ENCODE measurements at places on chromosomes 5 and 9.
A peak's percentile ranks its signal among the peaks of the same experiment; 100 is the strongest.

- DNase-seq = no peak
These were observed 15.1 kb downstream of the PSAT1 start for GRCh38 chr9:78311886-78312524.

- no peak for DNase-seq
These were observed 1.7 kb downstream of the DNAJC25 start for GRCh38 chr9:111632695-111633388.

GRCh38 chr5:178080618-178081410 lies 32.5 kb upstream of the N4BP3 start:
- no peak for DNase-seq

GRCh38 chr5:60010853-60011252 lies 117.3 kb upstream of the PDE4D start:
- DNase-seq = no peak

DNA sequence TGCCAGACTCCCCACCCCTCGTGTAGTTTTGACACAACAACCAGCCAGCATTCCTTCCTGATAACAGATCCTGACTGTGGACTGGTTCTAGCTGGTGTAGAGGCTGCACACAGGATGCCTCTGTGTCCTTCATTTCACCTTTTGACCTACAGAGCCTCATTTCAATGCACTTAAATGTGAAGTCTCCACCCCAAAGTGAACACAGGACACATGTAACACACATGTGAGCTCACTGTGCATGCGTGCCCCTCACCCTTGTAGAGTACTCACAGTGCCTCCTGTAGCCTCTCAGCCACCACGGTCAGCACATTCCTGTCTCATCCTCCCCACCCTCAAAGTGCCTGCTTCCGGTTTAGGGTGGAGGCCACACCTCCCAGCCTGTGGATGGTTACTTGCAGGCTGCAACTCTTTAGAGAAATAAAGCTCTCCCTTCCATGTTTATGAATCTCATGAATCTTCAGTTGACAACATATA lies 11.6 kb upstream of the NKD2 start:
- DNase-seq = no peak

GRCh38 chr5:179980767-179981166 lies 73.1 kb upstream of the TBC1D9B start:
- DNase-seq = no peak

DNA sequence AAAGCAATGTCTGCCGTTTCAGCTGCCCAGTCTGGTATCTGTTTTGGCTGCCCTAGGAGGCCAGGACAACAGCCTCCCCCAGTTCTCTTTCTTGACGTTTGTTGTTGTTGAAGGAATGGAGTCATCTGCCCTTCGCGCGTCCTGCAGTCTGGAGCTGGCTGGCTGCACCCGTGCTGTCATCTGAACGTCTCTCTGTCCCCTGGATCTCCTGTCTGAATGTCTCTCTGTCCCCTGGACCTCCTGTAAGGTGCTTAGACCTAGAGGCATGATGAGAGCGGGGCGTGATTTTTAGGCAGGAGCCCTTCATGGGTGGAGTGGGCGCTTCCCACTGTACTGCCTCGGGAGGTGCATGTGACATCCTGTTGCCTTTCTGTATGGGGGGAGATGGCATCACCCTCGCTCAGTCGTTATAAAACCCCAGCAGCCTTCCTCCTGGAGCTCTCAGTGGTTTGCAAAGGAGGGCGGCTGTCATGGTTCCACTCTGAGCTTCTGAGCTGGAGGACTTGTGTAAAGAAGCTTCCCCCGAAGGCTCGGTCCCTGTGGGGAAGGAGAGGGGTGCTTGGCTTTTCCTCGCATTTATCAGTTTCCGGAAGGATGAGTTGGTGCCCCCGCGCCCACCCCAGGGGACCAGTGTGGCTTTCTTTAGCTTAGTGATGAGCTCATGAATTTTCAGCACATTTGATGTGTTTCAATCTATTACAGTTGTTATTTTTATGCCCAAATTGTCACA lies 49.8 kb upstream of the OLFM1 start:
- no peak for DNase-seq

GRCh38 chr5:81751836-81752643 lies 1.1 kb upstream of the SSBP2 start:
- DNase-seq = no peak

DNA sequence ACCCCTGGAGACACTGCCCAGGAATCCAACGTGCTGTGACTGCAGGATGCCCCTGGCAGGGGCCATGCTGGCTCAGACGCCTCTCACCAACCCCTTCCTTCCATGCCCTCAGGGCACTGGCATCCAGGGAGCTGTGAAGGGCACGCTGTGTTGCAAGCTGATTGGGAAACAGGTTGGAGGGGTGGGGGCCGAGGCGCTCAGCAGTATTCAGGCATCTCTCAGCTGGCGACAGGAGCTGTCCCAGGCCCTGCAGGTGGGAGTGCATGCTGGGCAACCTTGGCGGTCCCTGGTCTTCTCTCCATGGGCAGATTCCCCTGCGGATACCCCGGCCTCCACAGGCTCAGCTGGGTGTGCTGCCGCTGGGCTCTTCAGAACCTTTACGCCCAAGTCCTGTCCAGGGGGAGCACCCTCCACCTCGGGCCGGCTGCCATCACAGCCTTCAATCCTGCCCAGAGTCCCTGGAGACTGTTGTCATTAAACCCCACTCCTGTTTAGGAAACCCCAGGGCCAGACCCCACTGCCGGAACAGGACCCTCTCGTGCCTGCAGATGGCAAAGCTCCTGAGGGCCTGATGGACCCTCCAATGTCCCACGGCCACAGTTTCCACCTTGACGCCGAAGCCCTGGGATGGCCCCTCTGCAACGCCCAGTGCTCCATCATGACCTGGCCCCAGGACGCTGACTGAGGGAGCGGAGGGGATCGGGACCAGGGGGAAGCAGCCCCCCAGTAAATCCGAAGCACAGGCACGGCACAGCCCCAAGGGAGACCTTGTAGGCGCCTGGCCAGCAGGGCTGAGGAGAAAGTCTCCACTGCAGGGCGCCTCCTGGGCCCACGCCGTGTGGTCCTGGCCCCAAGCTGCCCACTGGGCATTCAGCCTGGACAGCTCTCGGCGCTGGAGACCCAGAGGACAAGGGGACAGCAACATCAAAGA lies 9.3 kb downstream of the TPPP start:
- no peak for DNase-seq

- no peak for DNase-seq
These were observed 130.1 kb upstream of the FST start for GRCh38 chr5:53350368-53350767.

DNA sequence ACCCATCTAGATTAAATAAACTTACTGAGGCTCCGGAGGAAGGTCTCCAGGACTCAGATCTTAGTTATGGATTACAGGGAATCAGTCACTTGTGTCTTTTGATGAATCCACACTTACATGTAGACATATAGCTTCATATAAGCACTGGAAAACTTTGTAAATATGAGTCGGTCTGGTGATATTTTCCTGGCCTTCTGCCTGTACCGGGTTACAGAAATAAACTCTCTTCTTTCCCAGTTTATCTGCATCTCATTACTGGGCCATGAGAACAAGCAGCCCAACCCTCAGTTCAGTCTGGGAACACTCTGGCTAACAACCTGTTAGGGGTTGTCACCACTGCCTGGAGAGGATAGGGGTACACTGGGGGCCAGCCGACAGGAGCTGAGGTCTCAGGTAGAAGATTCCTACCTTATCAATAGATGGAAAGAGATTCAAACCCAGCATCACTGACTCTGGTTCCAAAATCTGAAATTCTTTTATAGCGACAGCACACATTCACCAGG lies 59.1 kb downstream of the THBS4 start:
- no peak for DNase-seq

- no peak for DNase-seq
These were observed 169.4 kb upstream of the GLRA1 start for GRCh38 chr5:152094060-152094459.

GRCh38 chr9:20219437-20219836 lies 402.9 kb downstream of the MLLT3 start:
- no peak for DNase-seq

- peak; percentile 77 for DNase-seq
These were observed 64.3 kb downstream of the CSNK1A1 start for GRCh38 chr5:149486726-149487635.

- DNase-seq = no peak
These were observed 9.4 kb downstream of the SURF4 start for GRCh38 chr9:133366435-133366834.

DNA sequence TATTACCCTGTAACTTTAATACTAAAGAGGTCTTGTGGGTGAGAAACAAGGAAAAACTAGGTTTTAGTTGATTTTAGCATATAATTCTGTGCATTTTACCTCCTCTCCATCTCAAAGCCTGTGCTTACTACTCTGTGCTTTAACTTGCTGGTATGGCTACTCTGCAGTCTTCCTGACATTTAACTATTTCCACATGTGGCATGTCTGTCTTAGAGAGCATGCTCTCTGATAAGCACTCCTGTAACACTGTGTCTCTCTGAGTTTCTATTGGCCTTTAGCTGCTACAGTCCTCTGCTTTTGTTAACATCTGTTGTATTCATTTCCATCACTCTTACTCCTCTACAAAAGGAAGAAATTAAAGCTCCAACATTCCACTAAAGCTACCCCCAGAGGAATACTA lies 418.3 kb downstream of the RAB3C start:
- no peak for DNase-seq

DNA sequence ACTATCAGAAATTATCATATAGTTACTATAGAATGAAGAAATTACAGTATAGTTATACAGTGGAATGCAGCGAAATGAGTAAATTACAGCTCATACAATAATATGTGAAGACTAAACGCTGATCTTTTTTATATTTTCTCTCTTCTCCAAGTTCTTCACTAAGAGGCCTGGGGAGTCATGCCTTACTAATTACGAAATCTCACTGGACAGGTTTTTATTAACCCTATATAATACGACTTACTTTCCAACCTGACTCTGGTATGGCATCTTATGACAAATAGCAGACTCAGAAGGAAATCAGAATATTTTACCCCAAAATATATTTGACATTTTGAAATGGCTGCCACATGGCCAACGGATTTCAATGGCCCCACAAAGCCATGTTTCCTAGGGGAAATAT lies 9.1 kb downstream of the CARNMT1 start:
- no peak for DNase-seq

GRCh38 chr9:134912126-134912840 lies 5.4 kb downstream of the FCN1 start:
- DNase-seq = no peak

GRCh38 chr5:137281201-137281600 lies 217.9 kb downstream of the SPOCK1 start:
- DNase-seq = no peak

DNA sequence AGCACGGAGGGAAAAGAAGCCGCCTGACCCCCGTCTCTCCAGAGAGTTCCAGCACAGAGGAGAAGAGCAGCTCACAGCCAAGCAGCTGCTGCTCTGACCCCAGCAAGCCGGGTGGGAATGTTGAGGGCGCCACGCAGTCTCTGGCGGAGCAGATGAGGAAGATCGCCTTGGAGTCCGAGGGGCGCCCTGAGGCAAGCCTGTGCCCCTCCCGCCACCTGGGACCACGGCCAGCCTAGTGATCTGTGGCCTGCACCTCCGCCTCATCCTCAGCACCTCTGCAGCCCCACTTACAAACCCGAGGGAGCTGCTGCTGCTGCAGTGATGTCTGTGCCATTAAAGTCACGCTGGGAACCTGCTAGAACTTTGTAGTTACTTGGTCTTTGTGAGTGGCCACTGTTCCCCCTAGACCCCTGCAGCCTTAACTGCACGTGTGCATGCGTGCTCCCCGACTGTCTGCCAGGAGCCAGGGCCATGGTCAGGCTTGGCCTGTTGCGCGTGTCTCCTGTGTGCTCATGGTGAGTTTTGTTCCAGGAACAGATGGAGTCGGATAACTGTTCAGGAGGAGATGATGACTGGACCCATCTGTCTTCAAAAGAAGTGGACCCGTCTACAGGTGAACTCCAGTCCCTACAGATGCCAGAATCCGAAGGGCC lies 12.5 kb downstream of the SQSTM1 start:
- DNase-seq = no peak

DNA sequence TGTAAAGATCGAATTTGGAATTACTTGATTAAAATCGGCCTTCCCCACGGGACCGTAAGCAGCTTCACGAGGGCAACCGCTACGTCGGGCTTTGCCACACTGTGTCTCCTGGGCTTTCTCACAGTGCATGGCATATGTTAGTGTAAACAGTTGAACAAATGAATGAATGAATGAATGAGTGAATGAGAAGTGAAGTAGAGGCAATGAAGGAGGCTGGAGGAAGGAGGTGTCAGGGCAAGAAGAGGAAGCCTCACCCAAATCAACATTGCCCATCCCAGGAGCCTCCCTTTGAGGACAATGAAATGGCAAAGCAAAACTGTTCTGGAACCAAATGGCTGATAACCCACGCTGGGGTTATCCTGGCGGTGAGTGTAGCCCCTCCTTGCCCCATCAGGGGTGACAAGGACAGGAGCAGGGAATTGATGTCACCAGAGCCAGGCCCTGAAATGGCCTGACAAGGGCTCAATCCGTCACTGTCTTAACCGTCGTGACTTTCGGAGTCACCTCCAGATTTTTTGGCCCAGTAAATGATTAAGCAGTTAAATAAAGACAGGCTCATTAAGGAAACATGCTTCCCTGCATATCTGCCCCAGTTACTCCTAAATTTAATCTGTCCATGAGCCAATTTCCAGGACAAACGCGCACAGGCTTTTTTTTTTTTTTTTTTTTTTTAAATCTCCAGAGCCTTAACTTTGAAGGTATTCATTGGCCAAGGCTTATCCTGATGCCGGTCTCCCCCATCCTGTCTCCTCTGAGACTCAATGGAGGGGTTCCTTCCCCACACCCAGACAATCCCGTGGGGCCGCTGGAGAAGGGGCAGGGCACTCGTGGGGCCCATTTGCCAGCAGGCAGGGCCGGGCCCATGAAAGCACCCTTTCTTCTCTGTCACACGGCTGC lies 88.4 kb upstream of the BOD1 start:
- DNase-seq = no peak

DNA sequence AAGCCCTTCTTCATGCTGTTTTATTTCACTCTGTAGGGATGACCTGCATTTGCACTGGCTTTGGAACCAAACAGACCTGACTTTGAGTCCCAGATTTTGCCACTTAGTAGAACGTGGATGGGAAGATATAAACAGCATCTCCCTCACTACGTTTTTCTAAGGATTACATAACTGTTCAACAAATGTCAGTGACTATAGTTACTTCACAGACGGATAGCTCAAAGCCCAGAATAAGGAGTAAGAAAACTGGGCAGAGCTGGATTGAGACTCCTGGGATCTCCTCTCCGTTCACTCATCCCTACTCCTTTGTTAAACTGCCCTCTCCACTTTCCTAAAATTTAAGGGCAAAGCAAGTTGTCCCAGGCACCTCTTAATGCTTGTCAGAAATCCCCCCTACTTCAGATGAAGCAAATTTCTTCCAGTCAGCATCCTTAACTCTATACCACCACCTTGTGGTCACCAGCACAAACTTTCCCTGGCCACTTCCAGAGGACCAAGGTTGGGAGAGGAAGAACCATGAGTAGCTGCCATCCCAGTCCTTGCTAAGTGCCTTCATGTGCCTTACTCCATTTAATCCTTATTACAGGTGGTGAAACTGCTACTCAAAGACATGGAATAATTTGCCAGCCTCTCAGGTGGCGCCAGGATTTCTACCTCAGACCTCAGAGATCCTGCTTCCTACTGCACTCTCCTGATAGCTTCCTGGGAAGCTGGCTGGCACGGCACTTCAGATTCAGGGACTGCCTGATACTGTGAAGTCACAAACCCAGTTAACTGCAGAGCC lies 38.4 kb downstream of the EGR1 start:
- DNase-seq = peak; percentile 33

- DNase-seq = no peak
These were observed 18.8 kb upstream of the KIF2A start for GRCh38 chr5:62287237-62287636.
